ENCODE measurements at places on chromosomes 11 and 22. TPM values are rescaled to one million over a fixed set of nuclear protein-coding genes. Genes with fewer than 3 reads are reported as not detected.

The RFPL2 gene
- not detected for polyA plus RNA-seq

The CHRDL2 gene
- polyA plus RNA-seq, result not detected

The UQCC3 gene
- 23.0 TPM for polyA plus RNA-seq

The BACE1 gene
- 6.1 TPM for polyA plus RNA-seq

The JRKL gene
- 2.1 TPM for polyA plus RNA-seq

The VSIG2 gene
- not detected for polyA plus RNA-seq

The OR8G1 gene
- not detected for polyA plus RNA-seq

The AQP11 gene
- 0.13 TPM for polyA plus RNA-seq

The CNGA4 gene
- polyA plus RNA-seq, result 0.03 TPM

The CAVIN3 gene
- 165 TPM for polyA plus RNA-seq

The BBOX1 gene
- not detected for polyA plus RNA-seq

The MN1 gene
- polyA plus RNA-seq, result 4.6 TPM

The PATE4 gene
- not detected for polyA plus RNA-seq

The TRIM49 gene
- polyA plus RNA-seq, result not detected

The RAC2 gene
- 117 TPM for polyA plus RNA-seq

The DNAJC24 gene
- 3.1 TPM for polyA plus RNA-seq

The DDX25 gene
- polyA plus RNA-seq, result not detected

The OSM gene
- polyA plus RNA-seq, result not detected

All from foreskin keratinocyte (primary cell).